Left lung (tissue), 14 donors: ENCODE measurements at places on chromosomes 7 and 10. TPM values are rescaled to one million over a fixed set of nuclear protein-coding genes. Genes with fewer than 3 reads are reported as not detected.

Gene MYPN
- total RNA-seq = not detected

Gene DRGX
- total RNA-seq = not detected

Gene PTN
- 6.4 TPM for total RNA-seq

Gene PLA2G12B
- total RNA-seq = 2.2 TPM

Gene SPDYE6
- not detected for total RNA-seq

Gene CYP26C1
- total RNA-seq = 0.09 TPM

Gene TMEM236
- 2.8 TPM for total RNA-seq

Gene LIPJ
- not detected for total RNA-seq

Gene P4HA1
- total RNA-seq = 49.3 TPM

Gene AQP1
- 567 TPM for total RNA-seq

Gene TACC2
- total RNA-seq = 166 TPM

Gene CLRN3
- not detected for total RNA-seq

Gene C10orf105
- total RNA-seq = 1.0 TPM

Gene CH25H
- 14.7 TPM for total RNA-seq

Gene STEAP1
- 23.6 TPM for total RNA-seq

Gene OR2A12
- not detected for total RNA-seq

Gene GSAP
- total RNA-seq = 40.9 TPM

Gene PIK3CG
- total RNA-seq = 6.2 TPM

Gene RSPH10B2
- total RNA-seq = not detected

Gene TRPV5
- total RNA-seq = not detected

Gene AIFM2
- total RNA-seq = 16.1 TPM

Gene GPR15LG
- not detected for total RNA-seq

Gene CUTC
- total RNA-seq = 28.4 TPM

Gene SPRN
- total RNA-seq = 0.52 TPM

Gene ZNF503
- total RNA-seq = 34.2 TPM

Gene TFEC
- 42.9 TPM for total RNA-seq

Gene NOS3
- 12.1 TPM for total RNA-seq

Gene PAPSS2
- 114 TPM for total RNA-seq

Gene EPO
- total RNA-seq = not detected

Gene VSTM4
- total RNA-seq = 11.0 TPM
